ENCODE measurements at places on chromosomes 7 and 10. TPM values are rescaled to one million over a fixed set of nuclear protein-coding genes. Genes with fewer than 3 reads are reported as not detected.

DNA sequence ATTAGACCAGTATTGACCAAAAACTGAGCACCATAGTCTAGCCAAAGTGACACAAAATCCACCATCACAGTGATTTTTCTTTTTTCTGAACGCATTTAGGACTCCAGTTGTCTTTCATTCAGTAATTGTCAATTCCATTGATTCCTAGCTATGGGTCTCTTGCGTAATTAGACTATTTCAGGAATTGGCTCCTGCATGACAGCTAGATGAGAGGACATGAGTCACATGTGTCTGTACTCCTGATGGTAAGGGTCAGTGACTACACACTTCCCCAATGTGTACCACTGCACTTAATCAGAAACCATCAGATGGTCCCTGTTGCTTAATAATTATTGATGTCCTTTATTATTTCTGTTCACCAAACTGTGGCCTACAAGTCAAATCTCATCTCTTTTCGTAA is 469.5 kb downstream of the POM121L12 start:
- no peaks in the 10 kb centered on the region for H3K4me1 ChIP-seq
- H3K27me3 ChIP-seq = no peaks in the 10 kb centered on the region
- no peak overlapping the region for H3K4me3 ChIP-seq
- no peak for DNase-seq
- H3K27ac ChIP-seq = no peak overlapping the region

Gene MEIG1
- total RNA-seq = 1.1 TPM

- H3K4me3 ChIP-seq = no peak overlapping the region
- no peak overlapping the region for H3K27ac ChIP-seq
- H3K36me3 ChIP-seq = no peaks in the 10 kb centered on the region
- no peak for DNase-seq
- no peaks in the 10 kb centered on the region for H3K4me1 ChIP-seq
- no peaks in the 10 kb centered on the region for H3K27me3 ChIP-seq
Observed at GRCh38 chr7:70343519-70343918, 745.2 kb downstream of the AUTS2 start.

DNA sequence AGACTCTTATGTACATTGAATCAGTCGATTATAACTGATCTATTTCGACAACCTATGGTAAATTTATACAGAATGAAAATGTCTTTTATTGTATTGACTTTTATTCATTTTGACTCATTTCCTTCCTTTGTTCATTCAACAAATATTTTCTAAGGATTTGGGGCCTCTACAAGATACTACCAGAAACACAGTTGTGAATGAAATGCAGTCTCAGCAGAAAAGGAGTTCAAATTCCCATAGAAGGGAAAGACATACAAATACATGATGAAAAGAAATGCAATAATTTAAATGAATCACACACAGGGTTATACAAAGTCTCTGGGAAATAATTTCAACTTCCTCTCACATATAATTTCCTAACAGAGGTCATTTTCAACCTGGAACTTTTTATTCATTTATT is 134.0 kb upstream of the SEMA3A start:
- DNase-seq = no peak
- no peak overlapping the region for H3K27ac ChIP-seq
- no peaks in the 10 kb centered on the region for H3K4me1 ChIP-seq

Gene CPN1
- not detected for total RNA-seq

Gene CFAP43
- not detected for total RNA-seq

GRCh38 chr10:60495338-60496055 is 105.8 kb upstream of the ANK3 start:
- H3K27me3 ChIP-seq = peaks cover 3% of the 10 kb centered on the region
- H3K4me1 ChIP-seq = no peaks in the 10 kb centered on the region
- H3K4me3 ChIP-seq = no peak overlapping the region
- H3K36me3 ChIP-seq = no peaks in the 10 kb centered on the region
- no peak overlapping the region for H3K27ac ChIP-seq

DNA sequence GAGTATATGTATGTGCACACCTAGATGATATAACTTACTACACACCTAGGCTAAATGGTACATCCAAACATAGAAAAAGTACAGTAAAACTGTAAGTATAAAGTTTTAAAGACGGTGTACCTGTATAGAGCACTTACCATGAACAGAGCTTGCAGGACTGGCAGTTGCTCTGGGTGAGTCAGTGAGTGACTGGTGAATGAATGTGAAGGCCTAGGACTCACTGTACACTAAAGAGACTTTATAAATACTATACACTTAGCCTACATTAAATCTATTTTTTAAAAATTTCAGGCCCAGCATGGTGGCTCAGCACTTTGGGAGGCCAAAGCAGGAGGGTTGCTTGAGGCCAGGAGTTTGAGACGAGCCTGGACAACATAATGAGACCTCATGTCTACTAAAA is 195.3 kb downstream of the FZD1 start:
- H3K4me1 ChIP-seq = no peaks in the 10 kb centered on the region
- no peaks in the 10 kb centered on the region for H3K36me3 ChIP-seq
- no peak overlapping the region for H3K27ac ChIP-seq
- peaks cover 3% of the 10 kb centered on the region for H3K27me3 ChIP-seq
- no peak for DNase-seq

Gene OR13A1
- not detected for total RNA-seq

DNA sequence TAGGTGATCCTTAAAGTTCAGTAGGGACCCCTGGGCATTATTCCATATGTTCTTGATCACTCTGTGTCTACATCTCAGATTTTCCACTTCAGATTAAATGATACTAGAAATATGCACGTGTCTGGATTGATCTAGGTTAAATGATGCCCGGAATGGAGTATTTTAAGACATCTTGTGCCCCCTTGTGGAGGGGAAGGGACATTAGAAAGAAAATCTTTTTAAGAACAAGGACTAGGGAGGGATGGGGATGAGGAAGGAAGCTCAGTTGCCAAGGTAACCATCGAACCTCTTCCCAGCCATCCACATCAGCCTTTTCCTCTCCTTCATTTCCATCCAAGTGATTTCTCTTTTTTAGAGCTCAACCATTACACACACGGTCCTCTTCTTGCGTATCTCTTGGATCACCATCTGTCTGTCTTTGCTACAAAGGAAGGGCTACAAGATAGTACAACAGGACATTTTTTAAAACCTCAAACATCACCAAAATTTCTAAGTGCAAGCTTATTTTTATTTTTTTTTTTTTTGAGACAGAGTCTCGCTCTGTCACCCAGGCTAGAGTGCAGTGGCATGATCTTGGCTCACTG is 40.5 kb downstream of the PRSS2 start:
- H3K4me1 ChIP-seq = peaks cover 76% of the 10 kb centered on the region
- H3K36me3 ChIP-seq = peaks cover 3% of the 10 kb centered on the region
- H3K27ac ChIP-seq = peak overlapping the region; percentile 99

DNA sequence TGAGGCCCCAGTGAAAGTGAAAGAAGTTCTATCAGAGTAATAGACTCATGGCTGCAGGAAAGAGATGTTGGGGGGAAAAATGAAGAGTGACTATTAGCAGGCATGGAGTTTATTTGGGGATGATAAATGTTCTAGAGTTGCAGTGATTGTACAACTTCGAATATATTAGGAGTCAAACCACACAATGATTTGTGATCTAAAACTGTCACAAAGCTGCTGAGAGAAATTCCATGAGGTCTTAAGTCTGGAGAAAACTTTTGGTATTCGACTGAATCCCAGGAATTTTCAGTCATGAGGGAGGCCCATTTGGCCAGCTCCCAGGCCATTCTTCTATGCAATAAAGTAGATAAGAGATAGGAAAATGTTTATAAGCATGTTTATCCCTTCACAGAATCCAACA is 55.9 kb upstream of the UNC5B start:
- H3K4me1 ChIP-seq = peaks cover 5% of the 10 kb centered on the region
- no peak for DNase-seq
- H3K27me3 ChIP-seq = no peaks in the 10 kb centered on the region
- no peak overlapping the region for H3K27ac ChIP-seq

- H3K27ac ChIP-seq = no peak overlapping the region
- no peaks in the 10 kb centered on the region for H3K36me3 ChIP-seq
- no peak overlapping the region for H3K4me3 ChIP-seq
- peaks cover 6% of the 10 kb centered on the region for H3K27me3 ChIP-seq
- H3K4me1 ChIP-seq = no peaks in the 10 kb centered on the region
Observed at GRCh38 chr7:139869886-139870285, 40.8 kb downstream of the TBXAS1 start.

Gene METTL27
- 0.23 TPM for total RNA-seq

- no peak overlapping the region for H3K4me3 ChIP-seq
- H3K4me1 ChIP-seq = peaks cover 4% of the 10 kb centered on the region
- H3K27ac ChIP-seq = no peak overlapping the region
- H3K36me3 ChIP-seq = peaks cover 10% of the 10 kb centered on the region
- no peaks in the 10 kb centered on the region for H3K27me3 ChIP-seq
Observed at GRCh38 chr10:46248651-46249146, 38.1 kb upstream of the ANTXRL start.

- H3K4me3 ChIP-seq = no peak overlapping the region
- no peak for DNase-seq
- H3K27me3 ChIP-seq = no peaks in the 10 kb centered on the region
Observed at GRCh38 chr7:2296832-2297231, 17.4 kb downstream of the SNX8 start.

- no peaks in the 10 kb centered on the region for H3K27me3 ChIP-seq
- H3K36me3 ChIP-seq = peaks cover 30% of the 10 kb centered on the region
- no peak overlapping the region for H3K4me3 ChIP-seq
- H3K27ac ChIP-seq = peak overlapping the region; percentile 69
- DNase-seq = no peak
Observed at GRCh38 chr10:101968940-101969321, 87.0 kb downstream of the ARMH3 start.

Gene CHCHD3
- total RNA-seq = 86.1 TPM

Gene CYP26C1
- not detected for total RNA-seq

DNA sequence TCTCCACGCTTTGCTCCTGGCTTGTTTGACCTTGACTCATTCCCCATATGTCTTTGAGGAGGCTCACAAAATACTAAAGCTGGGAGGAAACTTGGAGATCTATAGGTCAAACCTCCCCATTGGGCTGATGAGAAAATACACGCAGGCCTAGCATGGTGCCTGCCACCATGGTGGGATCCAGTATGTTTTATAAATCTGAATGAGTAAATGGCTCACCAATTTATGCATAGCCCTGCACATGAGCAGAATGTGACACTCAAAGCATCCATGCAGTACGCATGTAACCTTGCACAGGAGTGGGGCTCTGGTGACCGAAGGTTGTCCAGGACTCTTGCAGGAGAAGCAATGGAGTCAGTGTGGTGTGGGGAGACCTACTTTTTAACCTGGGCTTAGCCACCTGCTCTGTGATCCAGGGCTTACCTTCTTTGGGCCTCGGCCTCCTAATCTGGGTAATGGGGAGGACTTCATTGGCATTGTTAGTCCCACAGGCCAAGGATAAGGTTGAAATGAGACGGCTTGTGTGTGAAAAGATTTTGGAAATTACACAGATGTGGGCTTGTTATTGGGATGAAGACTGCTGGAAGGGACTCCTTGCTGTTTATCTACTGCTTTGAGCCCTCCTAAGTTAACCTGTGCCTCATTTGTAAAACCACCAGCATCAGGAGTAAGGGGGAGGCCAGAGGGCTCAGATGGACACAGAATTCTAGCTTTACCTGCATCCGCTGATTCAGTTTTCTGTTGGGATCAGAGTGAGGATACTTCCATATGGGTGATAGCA is 58.4 kb downstream of the ADCYAP1R1 start:
- no peaks in the 10 kb centered on the region for H3K36me3 ChIP-seq
- H3K27ac ChIP-seq = no peak overlapping the region
- no peak overlapping the region for H3K4me3 ChIP-seq
- peaks cover 5% of the 10 kb centered on the region for H3K27me3 ChIP-seq
- no peak for DNase-seq

Gene NKX2-3
- total RNA-seq = not detected

- H3K27ac ChIP-seq = peak within 1 kb of the TSS; percentile 66
- peaks cover 15% of the 10 kb centered on the region for H3K4me1 ChIP-seq
- peak within 1 kb of the TSS; percentile 86 for H3K4me3 ChIP-seq
Observed at GRCh38 chr7:44103923-44104859, at the start of gene AEBP1. AEBP1 (plus strand) TSS chr7:44104345; CDS start chr7:44104666, 321 bp downstream.

DNA sequence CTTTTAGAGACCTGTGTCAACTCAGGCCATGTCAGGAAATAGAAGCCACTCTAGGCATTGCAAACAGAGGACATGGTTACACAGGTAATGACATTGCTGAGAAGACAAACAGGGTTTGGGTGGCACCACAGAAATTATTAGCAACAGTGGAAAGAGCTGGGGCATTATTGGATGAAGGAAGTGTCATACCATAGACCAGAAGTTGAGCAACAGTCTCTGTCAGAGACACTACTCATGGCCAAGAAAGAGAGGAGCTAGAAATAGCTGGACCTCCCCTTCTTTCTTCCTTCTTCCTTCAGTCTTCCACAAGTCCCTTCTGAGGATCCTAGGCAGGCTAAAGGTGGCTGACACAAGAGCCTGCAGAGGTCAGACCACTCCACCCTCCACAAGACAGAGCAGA is 4.2 kb upstream of the LIPA start:
- H3K27ac ChIP-seq = no peak overlapping the region
- no peak for DNase-seq
- peaks cover 17% of the 10 kb centered on the region for H3K4me1 ChIP-seq
- H3K4me3 ChIP-seq = no peak overlapping the region
- peaks cover 4% of the 10 kb centered on the region for H3K27me3 ChIP-seq

Gene TRUB1
- 18.5 TPM for total RNA-seq

- no peaks in the 10 kb centered on the region for H3K36me3 ChIP-seq
- H3K27me3 ChIP-seq = no peaks in the 10 kb centered on the region
- DNase-seq = no peak
- H3K4me3 ChIP-seq = no peak overlapping the region
- no peak overlapping the region for H3K27ac ChIP-seq
Observed at GRCh38 chr7:113548561-113548960, 370.2 kb downstream of the PPP1R3A start.

Gene SPDYE2
- not detected for total RNA-seq

DNA sequence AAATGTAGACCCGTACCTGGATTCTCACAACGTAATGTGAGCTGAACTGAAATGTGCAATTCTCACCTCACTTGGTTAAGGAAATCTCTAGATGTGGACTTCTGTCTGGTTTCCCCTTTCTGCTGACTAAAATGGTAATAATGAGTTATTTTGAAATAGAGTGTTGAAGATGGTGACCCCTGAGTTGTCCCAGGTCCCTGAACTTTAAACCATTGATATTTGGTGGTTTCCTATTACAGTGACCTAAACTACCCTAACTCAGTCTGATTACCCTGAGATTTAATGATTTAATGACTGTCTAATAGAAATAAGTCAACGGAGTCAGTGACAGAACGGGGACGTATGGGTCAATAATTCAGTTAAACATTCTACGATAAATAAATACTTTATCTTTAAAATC is 845.9 kb downstream of the PCDH15 start:
- no peaks in the 10 kb centered on the region for H3K4me1 ChIP-seq
- H3K27ac ChIP-seq = no peak overlapping the region
- no peak for DNase-seq
- H3K4me3 ChIP-seq = no peak overlapping the region
- no peaks in the 10 kb centered on the region for H3K27me3 ChIP-seq

DNA sequence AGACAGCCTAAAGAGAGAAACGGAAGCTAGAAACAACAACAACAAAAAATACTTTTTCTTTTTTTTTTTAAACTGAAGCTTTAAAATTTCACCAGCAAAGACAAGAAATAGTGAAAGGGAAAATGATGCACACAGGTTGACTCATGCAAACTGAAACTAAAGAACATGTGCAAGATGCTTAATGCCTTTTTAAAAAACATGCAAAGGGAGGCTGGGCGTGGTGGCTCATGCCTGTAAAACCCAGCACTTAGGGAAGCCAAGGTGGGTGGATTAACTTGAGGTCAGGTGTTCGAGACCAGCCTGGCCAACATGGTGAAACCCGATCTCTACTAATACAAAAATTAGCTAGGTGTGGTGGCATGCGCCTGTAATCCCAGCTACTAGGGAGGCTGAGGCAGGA is 15.1 kb upstream of the CUBN start:
- peak overlapping the region; percentile 69 for H3K27ac ChIP-seq
- DNase-seq = peak; percentile 58
- peaks cover 12% of the 10 kb centered on the region for H3K36me3 ChIP-seq
- no peaks in the 10 kb centered on the region for H3K27me3 ChIP-seq

Gene GARS1
- 384 TPM for total RNA-seq
